ENCODE measurements at places on chromosomes 2 and 18.

DNA sequence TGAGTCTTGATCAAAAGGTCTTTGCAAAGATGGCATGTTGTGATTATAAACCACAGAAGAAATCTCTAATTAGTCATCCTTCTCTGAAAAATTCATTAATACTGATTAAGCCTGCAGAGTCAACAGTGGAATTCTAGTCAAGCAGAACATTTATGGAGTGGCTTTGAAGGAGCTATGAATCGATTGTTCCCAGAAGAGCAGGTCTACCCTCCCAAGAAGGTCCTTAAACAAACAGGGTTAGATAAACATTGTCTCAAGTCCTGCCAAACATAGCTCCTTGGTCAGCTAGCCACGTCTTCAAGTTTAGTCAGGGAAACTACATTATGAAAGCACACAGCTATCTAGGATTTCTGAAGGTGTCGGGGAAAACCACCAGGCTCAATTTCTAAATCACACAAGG lies 88.9 kb downstream of the ITGA4 start:
- no peak overlapping the region for H3K27ac ChIP-seq
- no peaks in the 10 kb centered on the region for H3K4me1 ChIP-seq
- no peak overlapping the region for H3K4me3 ChIP-seq
- no peak for DNase-seq
- H3K36me3 ChIP-seq = no peaks in the 10 kb centered on the region

GRCh38 chr2:204842661-204843485 lies 297.6 kb downstream of the PARD3B start:
- peaks cover 1% of the 10 kb centered on the region for H3K36me3 ChIP-seq
- no peak for DNase-seq
- peaks cover 8% of the 10 kb centered on the region for H3K4me1 ChIP-seq
- no peaks in the 10 kb centered on the region for H3K27me3 ChIP-seq

GRCh38 chr2:154673694-154674093 lies 24.8 kb upstream of the KCNJ3 start:
- DNase-seq = no peak
- H3K36me3 ChIP-seq = no peaks in the 10 kb centered on the region
- H3K4me3 ChIP-seq = no peak overlapping the region
- no peaks in the 10 kb centered on the region for H3K4me1 ChIP-seq

DNA sequence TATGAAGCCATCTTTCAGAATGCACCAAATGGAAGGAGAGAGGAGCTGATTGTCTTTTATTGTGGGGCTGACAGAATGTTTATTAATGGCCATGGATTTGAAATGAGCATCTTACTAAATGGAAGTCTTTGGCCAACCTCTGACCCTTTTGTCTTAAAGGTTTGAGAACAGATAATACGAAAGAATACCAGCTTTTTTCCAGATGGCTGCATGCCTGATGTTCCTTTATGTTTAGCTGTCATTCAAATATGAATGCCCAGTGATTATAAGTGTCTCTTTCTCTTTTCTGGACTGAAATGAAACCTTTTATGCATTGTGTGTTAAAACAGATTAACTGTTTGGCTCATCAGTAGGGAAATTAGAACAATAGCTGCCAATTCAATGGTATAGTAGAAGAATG lies 46.0 kb downstream of the PARD3B start:
- no peak overlapping the region for H3K4me3 ChIP-seq
- peaks cover 10% of the 10 kb centered on the region for H3K36me3 ChIP-seq
- peaks cover 9% of the 10 kb centered on the region for H3K4me1 ChIP-seq
- H3K27ac ChIP-seq = no peak overlapping the region
- DNase-seq = no peak

GRCh38 chr18:53567929-53568574 lies 656.4 kb downstream of the MBD2 start:
- H3K27ac ChIP-seq = no peak overlapping the region
- no peak overlapping the region for H3K4me3 ChIP-seq
- no peaks in the 10 kb centered on the region for H3K36me3 ChIP-seq
- H3K27me3 ChIP-seq = peaks cover 3% of the 10 kb centered on the region
- no peaks in the 10 kb centered on the region for H3K4me1 ChIP-seq

GRCh38 chr18:62809900-62810299 lies 94.6 kb downstream of the PHLPP1 start:
- no peak for DNase-seq
- H3K4me1 ChIP-seq = peaks cover 43% of the 10 kb centered on the region
- no peaks in the 10 kb centered on the region for H3K27me3 ChIP-seq
- H3K27ac ChIP-seq = no peak overlapping the region
- H3K4me3 ChIP-seq = no peak overlapping the region

DNA sequence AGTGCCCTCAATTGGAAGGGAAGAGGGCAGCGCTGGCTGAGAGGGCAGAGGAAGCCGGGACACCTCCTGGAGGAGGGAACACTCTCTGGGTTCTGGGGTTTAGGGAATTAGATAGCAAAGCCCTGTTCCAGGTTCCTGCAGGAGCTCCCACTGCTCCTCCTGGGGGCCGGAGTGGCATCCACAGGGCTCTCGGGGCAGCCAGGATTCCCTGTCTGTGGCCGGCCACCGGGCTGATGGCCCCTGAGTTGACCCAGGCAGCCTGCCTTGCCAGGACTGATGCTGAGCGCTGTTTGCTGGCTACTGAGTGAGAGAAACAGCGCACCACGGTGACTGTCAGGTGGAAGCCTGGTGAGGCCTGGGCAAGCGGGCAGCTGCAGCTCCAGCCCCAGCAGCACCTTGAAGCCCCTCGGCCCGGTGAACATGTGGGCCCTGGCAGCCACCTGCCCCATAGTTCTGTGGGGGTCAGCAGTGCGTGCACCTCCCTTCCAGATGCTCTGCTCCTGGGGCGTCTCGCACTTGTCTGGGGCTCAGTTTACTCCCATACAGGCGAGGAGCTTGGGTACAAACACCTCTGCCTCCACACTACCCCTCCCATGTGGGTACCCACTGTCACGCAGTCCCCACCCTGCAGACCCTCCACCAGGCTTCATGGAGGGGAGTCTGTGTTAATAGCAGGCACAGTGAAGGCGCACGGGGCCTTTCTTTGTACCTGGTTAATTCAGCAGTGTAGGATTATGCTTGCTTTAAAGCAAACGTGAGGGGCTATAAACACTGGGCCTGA lies 7.7 kb upstream of the ALLC start:
- no peak overlapping the region for H3K27ac ChIP-seq
- no peak for DNase-seq
- peaks cover 35% of the 10 kb centered on the region for H3K4me1 ChIP-seq
- no peaks in the 10 kb centered on the region for H3K36me3 ChIP-seq
- peaks cover 18% of the 10 kb centered on the region for H3K27me3 ChIP-seq
- peak overlapping the region; percentile 48 for H3K4me3 ChIP-seq

DNA sequence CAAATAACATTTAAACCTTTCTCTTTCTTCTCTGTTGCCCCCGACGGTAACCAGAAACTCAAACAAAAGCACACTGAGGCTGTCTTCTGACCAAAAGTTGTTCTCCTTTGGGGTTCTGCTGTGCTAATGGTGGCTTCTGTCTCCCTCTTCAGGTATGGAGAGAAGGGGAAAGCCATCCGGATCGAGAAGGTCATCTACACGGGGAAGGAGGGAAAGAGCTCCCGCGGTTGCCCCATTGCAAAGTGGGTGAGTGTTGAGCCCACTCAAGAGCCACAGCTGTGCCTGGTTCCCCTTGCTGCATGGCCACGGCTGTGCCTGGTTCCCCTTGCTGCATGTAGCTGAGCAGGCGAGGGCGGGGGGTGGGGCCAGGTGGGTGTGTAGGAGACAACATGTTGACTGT lies 67.4 kb downstream of the BOLA3 start:
- H3K27ac ChIP-seq = peak overlapping the region; percentile 97
- no peak for DNase-seq
- H3K4me3 ChIP-seq = no peak overlapping the region
- no peaks in the 10 kb centered on the region for H3K27me3 ChIP-seq
- H3K36me3 ChIP-seq = peaks cover 49% of the 10 kb centered on the region

Data from nephron progenitor cell (in vitro differentiated cells).